ENCODE measurements at places on chromosomes 12 and 14. TPM values are rescaled to one million over a fixed set of nuclear protein-coding genes. Genes with fewer than 3 reads are reported as not detected.

The LRFN5 gene
- polyA plus RNA-seq: 2.4 TPM

- DNase-seq: no peak
Observed at GRCh38 chr12:86634456-86635410, 378.5 kb upstream of the MGAT4C start.

DNA sequence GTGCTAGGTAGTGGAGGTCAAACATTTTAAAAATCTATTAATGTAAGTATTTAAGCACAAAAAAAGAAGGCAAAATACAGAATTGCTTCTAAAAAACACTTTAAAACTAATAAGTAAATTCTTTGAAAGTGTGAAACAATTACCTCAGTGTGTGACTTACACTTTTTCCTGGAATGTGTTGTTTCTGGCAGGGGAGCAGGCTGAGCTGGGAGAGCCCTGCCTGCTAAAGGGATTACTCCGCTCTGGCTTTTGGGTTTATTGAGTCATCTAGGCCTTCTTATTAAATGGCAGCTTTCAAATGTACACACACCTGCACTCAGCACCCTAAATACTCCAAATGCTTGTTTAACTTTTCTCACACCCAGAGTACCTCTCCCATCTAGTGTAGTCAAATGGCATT is 279.8 kb downstream of the AKAP6 start:
- no peak for DNase-seq

DNA sequence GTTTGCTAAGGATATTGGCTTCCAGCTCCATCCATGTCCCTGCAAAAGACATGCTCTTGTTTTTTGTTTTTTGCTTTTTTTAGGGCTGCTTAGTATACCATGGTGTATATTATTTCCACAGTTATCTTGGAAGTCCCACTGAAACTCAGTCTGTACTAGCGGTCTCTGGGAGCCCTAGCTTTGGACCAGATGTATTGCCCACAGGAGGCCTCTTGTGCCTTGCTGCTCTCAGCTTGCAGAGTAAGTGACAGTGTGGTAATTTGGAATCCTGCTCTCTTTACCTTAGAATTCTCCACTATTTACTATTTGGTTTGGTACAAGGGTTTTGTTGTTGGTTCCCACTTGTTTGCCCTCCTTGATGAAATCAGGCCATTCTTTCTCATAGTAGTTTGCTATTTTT is 1022.9 kb downstream of the LRFN5 start:
- DNase-seq: no peak

- DNase-seq: no peak
Observed at GRCh38 chr14:21874946-21875345, 201.3 kb upstream of the OR4E1 start.

DNA sequence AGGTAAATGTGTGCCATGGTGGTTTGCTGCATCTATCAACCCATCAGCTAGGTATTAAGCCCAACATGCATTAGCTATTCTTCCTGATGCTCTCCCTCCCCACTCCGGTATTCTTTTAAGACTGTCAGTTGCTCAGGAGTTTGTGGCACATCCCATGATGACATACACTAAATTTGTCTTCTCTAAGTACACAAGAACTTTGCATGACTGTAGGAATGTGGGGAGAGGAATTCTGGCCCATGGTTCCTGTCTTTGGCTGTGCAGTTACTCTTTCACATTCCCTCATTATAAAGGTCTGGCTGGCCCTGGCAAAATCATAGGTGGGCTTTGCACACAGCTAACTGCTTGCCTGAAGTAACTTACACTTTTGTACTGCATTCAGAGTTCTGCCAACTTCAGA is 30.3 kb downstream of the HMGA2 start:
- no peak for DNase-seq

The NPFF gene
- polyA plus RNA-seq: not detected

DNA sequence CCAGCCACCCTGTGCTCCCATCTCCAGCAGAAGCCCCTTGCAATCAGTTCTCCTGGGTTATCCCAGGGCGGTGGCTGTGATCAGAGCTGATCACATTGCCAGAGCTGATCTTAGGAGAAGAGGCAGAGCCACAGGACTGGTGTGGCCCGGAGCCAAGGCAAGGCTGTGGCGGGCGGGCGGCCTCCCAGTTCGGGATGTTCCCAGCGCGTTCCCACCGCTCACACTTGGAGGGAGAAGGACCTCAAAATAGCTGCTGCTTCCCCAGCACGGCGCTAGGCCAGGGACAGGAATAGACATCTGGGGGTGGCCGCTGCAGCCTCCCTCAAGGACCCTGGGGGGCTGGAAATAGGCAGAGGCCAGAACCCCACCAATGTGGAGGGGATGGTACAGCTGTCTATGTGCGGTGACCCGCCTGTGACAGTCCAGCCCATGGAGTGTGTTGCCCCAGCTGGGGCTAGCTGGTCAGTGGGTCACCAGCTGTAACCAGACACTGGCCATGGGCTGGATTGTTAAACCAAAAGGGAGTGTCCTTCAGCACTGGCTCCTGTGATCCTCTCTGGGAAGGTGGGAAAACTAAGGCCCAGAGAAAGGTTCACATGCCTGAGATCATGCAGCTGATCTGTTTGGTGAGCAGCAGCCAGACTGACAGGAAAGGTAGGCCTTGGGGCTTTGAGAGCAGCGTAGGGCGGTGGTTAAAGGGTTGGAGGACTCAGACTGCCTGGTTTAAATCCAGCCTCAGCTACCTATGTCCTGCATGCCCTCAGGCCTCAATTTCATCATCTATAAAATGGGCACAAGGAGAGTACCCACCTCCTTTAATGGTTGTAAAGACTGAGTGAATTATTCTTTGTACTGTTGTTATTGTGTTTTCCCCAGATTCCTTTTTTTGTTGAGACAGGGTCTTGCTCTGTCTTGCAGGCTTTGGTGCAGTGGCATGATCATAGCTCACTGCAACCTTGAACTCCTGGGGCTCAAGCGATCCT is 8.0 kb upstream of the POP5 start:
- DNase-seq: peak; percentile 86

Measured in testis (tissue), 5 donors.